ENCODE measurements at places on chromosomes 13 and 19.

DNA sequence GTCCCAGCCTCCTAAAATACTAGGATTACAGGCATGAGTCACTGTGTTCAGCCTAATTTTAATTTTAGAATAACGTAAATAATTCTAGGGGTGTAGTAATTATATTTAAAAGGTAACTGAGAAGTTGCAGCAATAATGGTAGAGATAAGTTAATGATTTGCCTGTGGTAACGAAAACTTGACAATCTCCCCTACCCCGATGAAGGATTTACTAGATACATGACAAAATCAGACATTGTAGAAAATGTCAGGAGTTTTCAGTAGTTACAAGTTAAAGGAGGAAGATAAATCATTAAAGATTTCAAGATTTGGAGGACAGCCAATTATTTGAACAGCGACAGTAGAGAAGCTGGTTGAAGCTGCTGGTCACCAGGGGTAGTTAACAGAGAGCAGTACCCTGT is 652.2 kb upstream of the PCDH20 start:
- DNase-seq: no peak

DNA sequence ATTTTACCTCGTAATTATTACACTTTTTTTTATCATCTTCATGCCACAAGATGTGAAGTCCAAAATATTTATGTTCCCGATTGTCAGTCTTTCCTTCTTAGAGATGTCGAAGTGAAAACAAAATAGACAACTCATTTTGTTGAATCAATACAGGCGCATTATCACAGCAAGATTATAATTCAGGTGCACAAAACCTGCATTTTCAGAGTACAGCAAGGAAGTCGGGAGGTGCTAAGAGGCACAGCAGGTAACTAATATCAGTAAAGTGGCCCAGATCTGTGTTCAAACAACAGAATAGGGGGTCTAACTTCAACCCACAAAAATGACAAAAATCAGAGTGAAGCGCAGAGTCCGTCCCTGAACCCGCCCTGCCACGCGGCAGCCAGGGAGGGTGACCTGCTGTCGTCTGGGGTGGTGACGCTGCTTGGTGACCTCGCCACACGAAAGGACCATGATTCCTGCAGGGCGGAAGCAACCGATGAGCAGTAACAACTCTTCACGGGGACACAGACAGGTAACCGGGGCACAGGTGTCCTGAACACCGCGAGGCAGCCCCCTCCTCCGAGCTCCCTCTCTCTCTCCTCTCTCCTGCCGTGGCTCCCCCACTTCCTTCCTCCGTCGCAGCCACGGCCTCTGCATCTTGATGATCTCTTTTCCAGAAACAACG is 50.9 kb upstream of the SPACA7 start:
- no peak for DNase-seq

DNA sequence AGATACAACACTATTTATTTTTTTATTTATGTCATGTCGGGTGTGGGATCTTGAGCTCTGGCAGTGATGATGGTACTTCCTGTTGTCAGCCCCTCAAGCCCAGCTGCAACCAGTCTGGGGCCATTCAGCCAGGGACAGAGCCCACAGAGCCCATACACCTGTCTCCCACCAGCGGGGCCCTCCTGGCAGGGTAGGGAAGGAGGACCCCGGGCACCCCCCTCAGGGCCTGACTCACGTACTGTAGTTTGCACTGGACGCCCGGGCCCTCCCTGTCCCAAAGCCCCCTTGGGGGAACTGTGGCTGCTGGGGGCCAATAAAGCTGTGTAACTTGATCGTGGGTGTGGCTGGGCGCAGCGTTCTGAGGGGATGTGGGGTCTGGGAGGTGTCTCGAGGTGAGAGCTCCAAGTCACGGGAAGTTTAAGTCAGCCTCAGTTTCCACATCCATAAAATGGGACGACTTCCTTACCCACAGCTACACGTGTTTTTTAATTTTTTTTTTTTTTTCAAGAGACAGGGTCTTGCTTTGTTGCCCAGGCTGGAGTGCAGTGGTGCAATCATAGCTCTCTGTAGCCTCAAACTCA is 9.5 kb downstream of the ATG4D start:
- DNase-seq: no peak

DNA sequence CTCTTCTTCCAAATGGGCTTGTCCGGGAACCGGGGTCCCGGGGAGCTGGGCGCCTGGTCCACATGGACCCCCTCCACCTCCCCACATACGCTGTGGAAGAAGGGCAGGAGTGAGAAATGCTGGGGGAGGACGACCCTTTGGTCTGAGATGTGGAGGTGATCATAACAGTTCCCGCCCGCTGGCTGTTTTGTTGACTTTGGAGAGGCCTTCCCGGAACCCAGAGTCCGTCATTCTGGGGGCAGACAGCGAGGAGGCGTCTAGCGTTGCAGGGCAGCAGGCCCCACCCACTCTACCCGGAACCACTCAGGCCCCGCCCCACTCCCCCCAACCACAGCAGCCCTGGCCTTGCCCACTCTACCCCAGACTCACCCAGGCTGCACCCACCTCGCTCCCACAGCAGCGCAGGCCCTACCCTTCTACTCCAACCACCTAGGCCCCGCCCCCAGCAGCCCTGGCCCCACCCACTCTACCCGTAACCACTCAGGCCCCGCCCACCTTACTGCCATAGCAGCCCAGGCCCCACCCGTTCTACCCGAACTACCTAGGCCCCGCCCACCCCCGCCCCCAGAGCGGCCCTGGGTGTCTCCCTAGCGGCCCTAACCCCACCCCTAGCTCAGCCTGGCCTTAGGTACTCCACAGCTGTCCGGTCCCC is 7.1 kb downstream of the GPR108 start:
- no peak for DNase-seq

DNA sequence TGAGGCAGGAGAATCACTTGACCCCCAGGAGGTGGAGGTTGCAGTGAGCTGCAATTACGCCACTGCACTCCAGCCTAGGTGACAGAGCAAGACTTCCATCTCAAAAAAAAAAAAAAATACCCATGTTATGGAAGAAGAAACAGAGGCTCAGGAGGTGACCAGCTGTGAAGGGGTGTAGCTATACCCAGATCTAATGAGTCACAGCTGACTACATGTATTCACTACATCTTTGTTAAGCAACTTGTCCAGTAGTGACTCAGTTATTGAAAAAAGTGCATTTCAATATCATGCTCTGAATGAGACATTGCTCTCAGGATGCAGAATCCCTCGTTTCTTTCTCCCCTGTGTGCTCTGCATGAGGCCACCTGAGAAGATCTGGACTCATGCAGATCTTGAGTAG is 16.1 kb upstream of the SPART start:
- DNase-seq: no peak

- no peak for DNase-seq
Observed at GRCh38 chr13:98496966-98497365, 79.9 kb downstream of the STK24 start.

DNA sequence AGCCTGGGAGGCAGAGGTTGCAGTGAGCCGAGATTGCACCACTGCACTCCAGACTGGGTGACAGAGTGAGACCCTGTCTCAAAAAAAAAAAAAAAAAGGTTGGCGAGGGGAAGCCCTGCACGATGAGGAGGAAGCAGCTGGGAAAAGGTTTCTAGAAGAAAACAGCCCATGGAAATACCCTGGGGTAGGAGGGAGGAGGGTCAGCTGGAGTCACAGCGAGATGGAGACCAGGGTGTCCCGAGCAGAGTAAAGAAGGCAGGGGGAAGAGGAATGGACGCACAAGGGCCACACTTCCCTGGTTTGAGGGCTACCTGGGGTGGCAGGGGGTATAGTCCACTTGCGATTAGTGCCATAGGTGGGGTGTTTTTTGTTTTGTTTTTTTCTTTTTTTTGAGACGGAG is 6.4 kb downstream of the KANK3 start:
- DNase-seq: no peak

DNA sequence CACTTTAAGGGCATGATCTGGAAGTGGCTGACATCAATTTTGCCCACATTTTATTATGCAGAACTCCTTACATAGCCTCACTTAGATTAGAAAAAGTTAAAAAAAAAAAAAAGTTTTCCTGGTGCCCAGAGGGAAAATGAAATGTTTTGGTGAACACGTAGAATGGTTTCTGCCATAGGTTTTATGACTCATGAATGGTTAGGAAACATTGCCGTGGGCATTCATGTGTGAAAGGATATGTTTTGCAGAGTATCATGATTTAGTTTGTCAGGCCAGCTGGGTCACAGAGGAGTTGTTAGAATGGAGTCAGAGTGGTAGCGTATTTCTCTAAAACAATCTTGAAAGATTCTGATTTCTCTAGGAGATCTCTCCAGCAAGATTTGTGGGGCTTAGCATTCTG is 133.8 kb downstream of the MRPL57 start:
- no peak for DNase-seq

DNA sequence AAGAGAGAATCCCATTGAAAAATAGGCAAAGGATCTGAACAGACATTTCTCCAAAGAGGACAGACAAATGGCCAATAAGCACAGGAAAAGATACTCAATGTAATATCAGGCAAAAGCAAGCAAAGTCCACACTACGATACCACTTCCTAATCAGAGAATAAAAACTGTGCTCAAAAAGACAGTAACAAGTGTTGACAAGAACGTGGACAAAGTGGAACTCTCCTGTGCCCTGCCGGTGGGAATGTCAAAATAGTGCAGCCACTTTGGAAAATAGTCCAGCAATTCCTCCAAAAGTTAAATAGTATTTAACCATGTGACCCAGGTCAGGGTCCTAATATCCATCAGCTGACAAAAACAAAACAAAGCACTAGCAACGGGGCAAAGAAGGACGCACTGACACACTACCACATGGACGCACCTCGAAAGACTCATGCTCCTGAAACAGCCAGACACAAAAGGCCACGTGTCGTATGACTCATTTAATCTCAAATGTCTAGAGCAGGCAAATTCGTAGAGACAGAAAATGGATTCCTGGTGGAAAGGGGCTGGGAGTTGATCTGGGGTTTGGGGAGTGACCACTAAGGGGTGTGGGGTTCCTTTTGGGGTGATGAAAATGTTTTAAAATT is 5.2 kb downstream of the MIER2 start:
- no peak for DNase-seq

- no peak for DNase-seq
Observed at GRCh38 chr13:21385710-21386109, 73.4 kb downstream of the ZDHHC20 start.

- no peak for DNase-seq
Observed at GRCh38 chr19:1291761-1292418, 6.2 kb downstream of the EFNA2 start.

GRCh38 chr13:48159401-48159800 is 64.5 kb upstream of the MED4 start:
- no peak for DNase-seq

- no peak for DNase-seq
Observed at GRCh38 chr19:47511128-47511517, 3.7 kb downstream of the NAPA start.

DNA sequence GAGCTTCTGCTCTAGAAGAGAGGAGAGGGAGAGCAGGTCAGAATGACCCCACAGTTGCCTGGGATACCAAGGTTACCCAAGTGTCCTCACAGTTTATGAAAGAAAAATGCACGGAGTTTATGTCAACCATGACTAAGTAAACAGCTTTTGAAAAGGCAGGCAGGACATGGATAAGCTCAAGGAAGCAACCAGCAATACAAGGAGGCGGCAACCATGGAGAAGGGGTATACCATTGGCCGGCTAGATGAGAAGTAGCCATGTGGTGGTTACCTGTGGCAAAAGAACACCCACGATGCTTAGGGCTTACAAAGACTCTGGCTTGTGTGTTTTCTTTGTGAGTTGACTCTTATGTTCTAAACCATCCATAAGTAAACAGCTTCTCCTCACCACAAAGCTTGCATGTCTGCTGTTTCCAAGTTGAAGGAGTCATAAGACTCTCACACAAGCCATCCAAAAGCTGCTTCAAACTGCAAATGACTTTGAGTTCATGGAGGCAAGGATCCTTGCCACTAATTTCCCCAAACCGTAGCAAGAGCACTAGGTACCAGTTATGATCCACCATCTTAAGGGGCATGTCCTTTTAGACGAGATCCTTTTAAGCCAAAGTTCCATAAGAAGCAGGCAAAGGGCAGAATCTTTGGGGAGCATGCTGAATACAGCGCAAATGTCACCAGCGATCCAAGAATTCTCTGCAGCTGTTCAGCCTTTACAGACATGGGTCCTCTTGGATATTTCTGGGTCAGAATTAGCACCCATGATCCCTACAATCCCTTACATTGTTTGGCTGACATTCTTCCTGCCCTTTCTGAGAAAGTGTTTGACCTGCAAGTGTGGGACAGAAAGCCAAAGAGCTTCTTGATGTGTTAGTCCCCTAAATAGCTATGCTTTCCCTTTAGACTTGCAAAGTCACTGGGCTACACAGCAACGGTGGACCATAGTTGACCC is 74.8 kb upstream of the IPO5 start:
- DNase-seq: no peak

- DNase-seq: no peak
Observed at GRCh38 chr13:101424381-101425155, 8.3 kb upstream of the NALCN start.

GRCh38 chr13:111093634-111094033 is 21.5 kb upstream of the ARHGEF7 start:
- no peak for DNase-seq

- no peak for DNase-seq
Observed at GRCh38 chr19:51783372-51783771, 11.6 kb upstream of the FPR3 start.

DNA sequence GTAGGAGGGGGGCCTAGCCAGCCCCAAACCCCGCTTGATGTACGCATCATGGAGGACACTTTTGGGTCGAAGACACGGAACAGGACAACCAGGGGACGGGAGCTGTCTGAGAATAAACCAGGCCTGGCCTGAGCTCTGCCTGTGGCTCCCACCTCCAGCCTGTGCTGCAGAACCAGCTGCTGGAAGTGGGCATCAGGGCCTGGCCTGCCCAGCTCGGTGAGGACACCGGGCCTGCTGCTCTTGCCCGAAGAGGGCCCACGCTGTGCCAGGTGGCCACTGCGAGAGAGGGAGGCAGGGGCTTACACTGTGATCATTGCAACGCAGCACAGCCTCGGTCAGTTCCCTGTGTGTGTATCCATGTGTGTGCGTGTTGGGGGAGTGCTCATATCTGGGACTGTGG is 34.6 kb downstream of the CEBPG start:
- no peak for DNase-seq

DNA sequence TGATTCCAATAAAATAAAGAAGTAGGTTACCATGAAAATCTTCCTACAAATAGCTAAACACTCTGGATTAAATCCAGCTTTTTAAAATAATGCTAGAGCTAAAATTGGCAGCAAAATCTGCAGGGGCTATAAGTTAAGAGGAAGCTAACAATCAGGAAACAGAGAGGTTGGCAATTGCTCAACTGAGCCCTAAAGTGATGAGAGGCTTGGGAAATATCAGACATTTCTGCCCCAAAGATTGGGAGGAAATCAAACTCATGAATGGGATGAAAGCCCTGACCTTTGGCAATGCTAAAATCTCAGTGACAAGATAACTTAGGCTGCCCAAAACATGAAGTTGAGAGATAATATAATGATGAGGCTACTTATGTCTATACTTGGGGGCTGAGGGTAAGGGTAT is 1437.9 kb downstream of the EFNB2 start:
- DNase-seq: no peak

DNA sequence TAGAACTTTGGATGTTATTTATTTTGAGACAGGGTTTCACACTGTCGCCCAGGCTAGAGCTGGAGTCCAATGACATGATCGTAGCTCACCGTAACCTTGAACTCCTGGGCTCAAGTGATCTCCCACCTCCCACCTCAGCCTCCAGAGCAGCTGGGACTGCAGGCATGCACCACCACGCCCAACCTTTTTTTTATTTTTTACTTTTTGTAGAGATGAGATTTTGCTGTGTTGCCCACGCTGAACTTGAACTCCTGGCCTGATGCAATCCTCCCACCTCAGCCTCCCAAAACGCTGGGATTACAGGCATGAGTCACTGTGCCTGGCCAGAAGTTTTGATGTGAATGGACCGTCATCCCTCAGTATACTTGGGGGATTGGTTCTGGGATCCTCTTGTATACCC is 13.7 kb downstream of the ANKRD27 start:
- DNase-seq: no peak
